ENCODE measurements at places on chromosomes 5 and 9. TPM values are rescaled to one million over a fixed set of nuclear protein-coding genes. Genes with fewer than 3 reads are reported as not detected.

MAP3K1 gene
- 8.9 TPM for total RNA-seq

- no peak for DNase-seq
These were observed 28.2 kb downstream of the PSD2 start for GRCh38 chr5:139823757-139824355.

GFI1B gene
- 0.35 TPM for total RNA-seq

DMRT2 gene
- total RNA-seq = not detected

DNA sequence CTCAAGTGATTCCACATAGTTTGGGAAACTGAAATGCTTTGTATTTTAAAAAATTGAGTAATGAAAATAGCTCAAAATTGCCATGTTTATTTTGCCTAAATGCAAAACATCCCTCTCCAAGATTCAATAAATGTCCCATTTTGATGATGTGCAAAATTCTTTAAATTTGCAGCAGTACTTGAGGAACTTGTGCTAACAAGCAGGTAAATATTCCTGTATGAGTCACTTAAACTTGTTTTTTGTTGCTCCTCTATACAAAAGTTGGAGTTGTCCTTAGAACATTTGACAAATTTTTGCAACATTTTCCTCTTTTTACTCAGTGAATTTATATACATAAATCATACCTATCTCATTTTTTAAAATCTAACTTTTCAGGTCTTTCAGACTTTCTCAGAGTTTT, 280.2 kb downstream of the CDH12 start:
- no peak for DNase-seq

DNA sequence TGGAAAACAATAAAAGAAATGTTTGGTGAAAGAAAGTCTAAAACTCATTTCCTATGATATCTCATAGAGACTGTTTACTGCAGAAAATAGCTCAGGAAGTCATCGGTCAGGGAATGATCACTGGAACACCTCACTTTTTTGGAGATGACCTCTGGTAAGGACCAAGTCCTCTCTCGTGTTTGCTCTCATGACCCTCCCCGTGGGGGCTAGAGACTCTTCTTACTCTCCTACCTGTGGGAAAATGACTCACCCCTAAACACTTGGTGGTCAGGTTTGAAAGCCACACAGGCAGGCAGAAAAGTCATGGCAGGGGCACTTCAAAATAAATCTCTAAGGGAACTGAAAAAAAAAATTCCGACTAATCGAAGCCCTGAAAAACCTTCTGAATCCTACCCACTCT, 48.2 kb downstream of the FAM240B start:
- no peak for DNase-seq

- peak; percentile 78 for DNase-seq
These were observed 53.2 kb downstream of the IPPK start for GRCh38 chr9:92616655-92617111.

DNA sequence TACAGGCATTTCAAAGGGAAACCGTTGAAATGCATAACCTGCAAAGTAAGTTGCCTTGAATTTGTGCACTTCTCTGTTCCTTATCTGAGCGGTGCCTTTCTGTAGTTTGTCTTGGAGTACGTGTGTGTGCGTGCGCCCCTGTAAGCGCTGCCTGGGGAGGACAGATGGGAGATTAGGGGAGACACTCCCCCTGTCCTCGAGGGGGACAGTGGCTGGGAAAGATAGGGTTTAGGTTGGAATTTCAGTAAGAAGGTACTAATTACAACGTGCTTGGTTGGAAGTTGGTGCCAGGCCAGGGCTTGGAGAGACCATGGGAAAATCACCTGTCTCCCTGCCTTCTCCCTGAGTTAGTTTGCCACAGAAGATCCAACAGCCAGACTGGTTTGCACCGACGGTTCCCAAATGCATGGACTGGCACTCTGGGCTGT, 73.2 kb downstream of the PIK3R1 start:
- no peak for DNase-seq

TERT gene
- not detected for total RNA-seq

ADAMTS16 gene
- total RNA-seq = not detected

- no peak for DNase-seq
These were observed 45.9 kb downstream of the EHMT1 start for GRCh38 chr9:137664676-137665075.

- DNase-seq = no peak
These were observed 8.6 kb downstream of the C9orf72 start for GRCh38 chr9:27564670-27565069.

- DNase-seq = no peak
These were observed 683 bp downstream of the CLPTM1L start for GRCh38 chr5:1343931-1344901.

DNA sequence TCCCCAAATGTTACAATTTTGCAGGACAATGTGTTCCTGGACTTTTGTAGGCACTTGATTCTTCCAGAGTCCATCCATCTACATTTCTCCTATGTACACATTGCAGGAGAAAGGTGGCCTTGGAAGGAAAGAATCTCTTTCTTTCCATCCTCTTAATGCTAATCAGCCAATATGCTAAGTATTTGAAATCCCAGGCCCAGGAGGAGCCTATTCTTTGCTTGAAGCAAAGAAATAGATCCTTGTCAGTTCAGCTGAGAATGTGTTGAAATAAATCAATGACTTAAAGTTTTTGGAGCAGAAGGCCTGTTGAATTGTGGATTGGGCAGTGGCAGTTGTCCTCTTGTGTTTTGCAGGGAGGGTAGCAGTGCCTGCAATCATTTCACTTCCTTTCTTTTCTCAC, 113.3 kb downstream of the PTTG1 start:
- DNase-seq = no peak

PCDHA4 gene
- total RNA-seq = 0.63 TPM

GRCh38 chr5:1217596-1218206, 7.5 kb upstream of the SLC6A18 start:
- DNase-seq = no peak

DNA sequence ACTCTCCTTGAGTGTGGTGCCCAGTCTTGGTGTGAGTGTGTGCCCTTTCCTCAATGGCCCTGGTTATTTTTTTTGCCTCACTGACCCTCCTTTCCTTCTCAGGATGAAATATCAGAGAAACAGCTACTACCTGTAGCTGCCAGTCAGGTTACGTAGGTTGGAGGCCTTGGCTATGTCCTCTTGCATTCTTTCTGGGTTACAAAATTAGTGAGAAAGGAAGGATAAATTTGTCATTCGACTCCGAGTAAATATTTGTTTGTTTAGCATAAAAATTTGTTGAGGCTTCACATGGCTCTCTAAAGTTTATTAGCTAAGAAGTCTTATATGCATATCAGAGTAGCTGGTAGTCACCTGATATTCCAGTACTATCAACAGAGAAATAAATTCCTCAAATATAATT, 15.4 kb downstream of the MACIR start:
- DNase-seq = no peak

TMCO6 gene
- total RNA-seq = 26.0 TPM

DNA sequence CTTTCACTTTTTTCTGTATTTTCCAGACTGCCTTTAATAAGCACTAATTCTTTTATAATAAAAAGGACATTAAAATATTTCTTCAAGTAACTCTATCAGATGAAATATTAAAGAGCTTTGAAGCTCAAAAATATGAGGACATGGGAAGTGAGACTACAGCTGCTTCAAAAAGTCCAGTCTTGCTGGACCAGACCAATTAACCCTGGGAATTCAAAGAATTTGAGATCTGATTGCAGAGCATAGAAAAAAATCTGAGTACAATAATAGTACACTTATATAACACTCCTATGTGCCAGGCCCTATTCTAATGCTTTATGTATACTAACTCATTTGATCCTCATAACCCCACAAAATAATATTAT, 9.8 kb downstream of the TMEM245 start:
- no peak for DNase-seq

- no peak for DNase-seq
These were observed 25.2 kb downstream of the EMB start for GRCh38 chr5:50415912-50416311.

- no peak for DNase-seq
These were observed 60.2 kb downstream of the OSTF1 start for GRCh38 chr9:75148561-75148960.

S100Z gene
- total RNA-seq = not detected

- DNase-seq = no peak
These were observed 146.7 kb downstream of the ROR2 start for GRCh38 chr9:91803151-91803940.

DNA sequence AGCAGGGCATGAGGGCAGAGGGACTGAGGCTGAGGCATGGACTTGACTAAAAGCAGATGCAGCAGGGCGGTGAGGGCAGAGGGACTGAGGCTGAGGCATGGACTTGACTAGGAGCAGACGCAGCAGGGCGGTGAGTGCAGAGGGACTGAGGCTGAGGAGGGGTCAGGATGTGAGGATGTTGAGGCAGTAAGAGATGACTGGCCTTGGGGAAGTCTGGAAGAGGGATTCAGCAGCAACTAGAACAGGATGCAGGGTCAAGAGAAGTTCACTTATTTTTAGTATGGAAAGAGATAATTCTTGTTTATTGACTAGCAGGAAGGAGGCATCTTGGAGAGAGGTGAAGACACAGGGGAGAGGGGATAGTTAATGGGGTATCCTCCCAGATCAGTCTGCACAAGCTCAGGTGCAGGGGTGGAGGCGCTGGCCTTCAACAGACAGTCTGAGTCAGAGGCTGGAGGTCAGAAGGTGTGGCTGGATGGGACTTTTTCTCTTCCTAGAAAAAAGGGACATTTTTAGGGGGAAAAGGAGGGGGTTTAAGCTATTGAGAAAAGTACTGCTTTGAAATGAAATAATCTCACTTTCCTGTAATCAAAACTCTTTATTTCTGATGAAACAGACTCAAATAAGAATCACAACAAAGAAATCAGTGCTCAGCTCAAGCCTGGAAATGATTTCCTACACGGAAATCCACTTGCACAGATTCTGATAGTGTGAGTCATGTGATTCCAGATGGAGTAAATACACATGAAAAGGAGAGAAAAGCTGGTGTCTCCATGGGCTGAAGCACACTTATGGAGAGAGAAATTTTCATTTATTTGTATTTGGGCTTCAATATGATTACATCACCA, 130.9 kb downstream of the PALM2AKAP2 start:
- DNase-seq = no peak

HTR4 gene
- total RNA-seq = 4.3 TPM

DNA sequence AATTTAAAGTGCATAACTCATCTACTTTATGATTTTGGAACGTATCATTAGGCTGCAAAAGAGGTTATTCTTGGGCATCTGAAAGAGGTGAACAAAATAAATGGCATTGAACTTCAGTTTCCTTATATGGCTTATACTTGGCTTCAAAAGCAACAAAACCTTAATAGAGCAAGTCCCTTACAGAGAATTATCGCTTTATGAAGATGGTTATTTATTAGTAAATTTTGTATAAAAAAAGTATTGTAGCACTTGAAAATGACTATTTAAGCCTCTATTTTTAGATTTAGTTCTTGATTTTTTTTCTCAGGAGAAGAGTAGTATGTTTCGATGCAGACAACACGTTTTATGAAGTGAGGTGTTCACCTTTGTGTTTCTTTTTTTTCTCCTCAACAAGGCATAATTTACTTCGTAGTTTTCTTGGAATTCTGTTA, 2.0 kb downstream of the ERBIN start:
- DNase-seq = no peak

DNA sequence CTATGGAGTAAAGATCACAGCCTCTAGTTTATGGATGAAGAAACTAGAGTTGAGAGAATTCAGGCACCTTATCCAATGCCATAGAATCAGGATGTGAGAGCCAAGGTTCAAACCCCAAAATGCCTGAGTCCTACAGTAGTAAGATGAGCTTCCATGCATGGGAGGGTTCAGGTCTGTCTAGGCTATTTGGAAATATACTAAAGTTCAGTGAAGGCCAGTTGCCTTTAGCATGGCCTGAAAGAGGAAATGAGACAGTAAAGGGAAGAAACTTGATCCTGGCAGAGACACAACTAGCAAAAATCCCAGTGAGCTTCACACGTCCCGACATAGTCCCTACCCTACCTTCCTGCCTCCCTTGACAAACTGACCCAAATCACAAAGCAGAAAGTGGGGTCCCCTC, 317.0 kb downstream of the RASEF start:
- no peak for DNase-seq

GRCh38 chr5:15601274-15601673, 101.3 kb downstream of the FBXL7 start:
- DNase-seq = no peak

- no peak for DNase-seq
These were observed 41.8 kb downstream of the GRAMD2B start for GRCh38 chr5:126464959-126465358.

CCIN gene
- total RNA-seq = not detected

DNA sequence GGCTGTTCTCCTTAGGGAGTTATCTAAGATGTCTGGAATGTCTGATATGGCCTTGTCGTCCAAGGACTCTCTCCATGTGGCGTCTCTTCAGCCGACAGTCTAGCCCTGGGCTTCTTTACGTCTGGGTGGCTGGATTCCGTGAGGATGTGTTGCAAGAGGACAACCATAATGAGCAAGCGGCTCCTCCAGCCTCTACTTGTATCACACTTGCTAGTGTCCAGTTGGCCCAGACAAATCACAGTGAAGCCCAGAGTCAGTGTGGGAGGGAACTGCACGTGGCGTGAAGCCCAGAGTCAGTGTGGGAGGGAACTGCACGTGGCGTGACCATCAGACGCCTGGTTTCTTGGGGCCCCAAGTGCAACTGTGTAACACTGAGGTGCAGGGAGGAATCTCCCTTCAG, 61.1 kb downstream of the COL23A1 start:
- DNase-seq = no peak

DNA sequence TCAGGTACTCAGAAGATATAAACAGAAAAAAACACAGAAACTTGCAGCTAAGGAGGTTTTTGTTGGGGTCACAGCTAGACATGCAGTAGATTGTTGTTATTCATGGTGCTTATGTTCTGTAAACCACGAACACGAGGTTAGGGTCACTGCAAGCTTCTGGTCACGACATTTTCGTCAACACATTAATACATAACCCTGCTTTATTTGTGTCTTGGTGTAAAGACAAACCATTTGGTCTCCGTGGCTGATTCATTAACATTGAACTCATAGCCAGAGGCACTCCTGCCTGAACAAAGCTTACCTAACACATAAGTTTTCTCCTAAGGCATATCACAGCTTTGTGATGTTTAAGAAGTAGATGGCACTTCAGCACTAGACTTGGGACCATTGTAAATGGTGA, 16.9 kb downstream of the TEK start:
- no peak for DNase-seq

- DNase-seq = no peak
These were observed 406.8 kb upstream of the ZNF608 start for GRCh38 chr5:125153231-125153630.

DNA sequence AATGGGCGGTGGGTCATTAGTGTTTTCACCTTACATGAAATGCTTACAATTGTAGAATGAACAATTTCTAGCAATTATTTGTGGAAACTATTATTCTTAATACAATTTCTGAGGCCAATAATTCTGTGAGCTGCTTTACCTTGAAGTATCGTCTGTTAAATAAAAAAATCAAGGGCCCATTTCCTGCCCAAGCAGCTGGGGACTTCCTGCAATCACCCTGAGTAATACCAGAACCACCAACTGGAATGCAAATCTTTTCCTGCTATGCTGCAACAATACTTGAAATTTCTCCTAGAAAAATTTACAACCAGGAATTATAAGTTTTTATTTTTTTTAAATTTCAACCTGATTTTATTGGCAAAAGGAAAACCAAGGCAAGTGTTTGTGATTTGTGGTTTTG, 52.6 kb downstream of the ADAMTS16 start:
- DNase-seq = no peak

FOXI1 gene
- not detected for total RNA-seq

Measured in right atrium auricular region (tissue), 2 donors.